ENCODE measurements at places on chromosomes 2 and 18.

- peak; percentile 89 for DNase-seq
Measured at GRCh38 chr18:23784832-23785245, 95.6 kb downstream of the LAMA3 start.

DNA sequence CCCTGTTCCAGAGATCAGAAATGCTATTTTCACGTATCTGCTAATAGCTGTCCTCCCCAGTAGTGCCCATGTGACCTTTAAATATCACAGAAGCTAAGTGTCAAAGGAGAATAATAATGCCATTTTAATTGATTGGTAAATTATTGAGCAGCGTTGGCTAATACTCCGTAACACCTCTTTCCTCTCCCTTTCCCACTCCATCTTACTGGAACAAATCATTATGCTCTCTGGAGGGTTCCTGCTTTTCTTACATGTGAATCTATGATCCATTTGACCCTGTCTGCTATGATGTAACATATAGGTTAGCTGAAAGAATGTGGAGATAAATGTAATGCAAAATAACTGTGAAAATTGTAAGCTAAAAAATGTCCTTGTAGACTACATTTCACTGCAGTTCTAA lies 383.6 kb upstream of the GYPC start:
- DNase-seq, result no peak

- peak; percentile 15 for DNase-seq
Measured at GRCh38 chr2:86661333-86661732, 37.7 kb upstream of the RNF103 start.

DNA sequence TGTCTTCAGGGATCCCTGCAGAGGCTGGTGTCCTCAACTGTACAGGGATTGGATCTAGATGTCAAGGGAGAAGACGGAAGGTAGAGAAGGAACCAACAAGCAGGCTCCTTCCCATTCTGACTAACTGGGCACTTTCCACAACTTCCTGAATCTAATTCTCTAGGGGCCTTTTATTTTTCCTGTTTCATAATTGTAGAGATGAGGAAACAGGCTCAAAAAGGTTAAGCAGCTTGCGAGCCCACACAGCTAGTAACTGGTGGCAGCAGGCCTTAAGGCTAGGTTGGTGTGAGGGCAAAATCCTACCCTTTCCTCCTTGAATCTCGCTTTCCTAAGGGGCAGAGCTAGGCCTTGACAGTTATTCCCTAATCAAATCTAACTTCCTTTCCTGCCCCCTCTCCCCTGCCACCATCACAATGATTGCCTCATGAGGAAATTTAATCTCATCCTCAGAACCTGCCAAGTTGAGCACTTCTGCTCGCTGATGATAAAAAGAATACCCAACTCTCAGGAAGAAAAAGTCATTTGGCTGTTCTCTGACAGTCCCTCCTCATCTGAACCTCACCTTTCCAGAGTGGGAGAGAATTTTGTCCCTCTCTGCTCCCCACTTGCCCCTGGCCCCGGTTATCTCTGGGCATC lies 35.7 kb upstream of the POLE4 start:
- peak; percentile 50 for DNase-seq

DNA sequence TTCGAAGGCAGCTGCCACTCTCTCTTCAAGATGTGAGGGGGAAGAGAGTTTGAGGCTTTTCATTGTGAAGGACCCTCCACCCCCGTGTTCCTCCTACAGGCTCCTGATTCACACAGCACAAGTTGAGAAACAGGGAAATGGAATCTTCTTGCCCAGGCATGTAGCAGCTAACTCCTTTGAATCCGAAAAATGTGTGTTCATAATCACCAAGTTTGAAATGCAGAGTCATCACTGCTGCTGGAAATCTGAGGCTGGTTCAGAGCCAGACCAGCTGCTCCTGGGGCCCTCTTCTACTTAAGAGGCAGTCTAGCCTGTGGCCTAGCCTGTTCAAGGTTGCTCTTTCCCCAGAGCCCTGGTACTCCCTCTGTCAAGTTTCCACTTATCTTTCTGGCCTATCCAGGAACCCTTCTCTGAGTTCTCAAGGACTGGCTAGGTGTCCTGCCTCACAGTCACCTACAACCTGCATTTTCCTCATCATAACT lies 166.4 kb downstream of the TMEM247 start:
- peak; percentile 81 for DNase-seq

DNA sequence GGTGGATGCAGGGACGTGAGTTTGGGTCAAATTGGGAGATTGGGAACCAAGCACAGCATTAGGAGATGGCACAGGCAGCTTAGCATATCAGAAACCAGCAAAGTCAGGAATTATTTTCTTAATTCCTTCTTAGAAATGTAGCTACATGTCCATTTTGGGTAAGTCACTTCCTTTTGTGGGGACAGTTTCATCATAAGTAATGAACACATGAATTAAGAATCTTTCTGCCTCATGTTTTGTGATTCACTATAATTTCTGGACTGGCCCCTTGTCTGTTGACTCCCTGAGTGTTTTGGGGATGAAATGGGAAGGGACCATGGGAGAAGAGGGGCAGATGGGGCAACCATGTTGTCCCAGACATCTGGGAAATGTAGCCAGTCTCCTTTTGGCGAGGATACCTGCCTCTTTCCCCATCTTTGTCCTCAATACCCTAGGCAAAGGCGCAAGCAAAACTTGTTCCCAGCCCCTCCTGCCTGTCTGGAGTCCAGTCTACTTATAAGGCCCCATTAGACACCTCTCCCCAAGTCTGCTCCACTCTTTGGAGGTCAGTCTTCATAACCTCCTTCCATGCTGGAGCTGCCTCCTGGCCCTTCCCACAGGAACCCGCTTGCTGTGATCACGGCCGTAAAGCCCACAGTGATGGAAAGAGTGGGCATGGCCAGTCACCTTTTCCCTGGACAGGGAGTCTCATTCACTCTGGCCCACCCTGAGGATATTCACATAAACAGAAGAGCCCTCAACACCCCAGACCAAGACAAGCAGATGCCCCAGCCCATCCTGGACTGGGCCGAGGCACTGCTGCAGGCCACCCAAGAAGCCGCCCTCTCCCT lies 25.7 kb downstream of the MTHFD2 start:
- no peak for DNase-seq

GRCh38 chr18:52175406-52175805 lies 164.6 kb upstream of the DCC start:
- no peak for DNase-seq

- DNase-seq, result no peak
Measured at GRCh38 chr2:101577173-101577572, 102.3 kb upstream of the RFX8 start.

- DNase-seq, result peak; percentile 98
Measured at GRCh38 chr2:46850742-46851141, 64.9 kb downstream of the MCFD2 start.

DNA sequence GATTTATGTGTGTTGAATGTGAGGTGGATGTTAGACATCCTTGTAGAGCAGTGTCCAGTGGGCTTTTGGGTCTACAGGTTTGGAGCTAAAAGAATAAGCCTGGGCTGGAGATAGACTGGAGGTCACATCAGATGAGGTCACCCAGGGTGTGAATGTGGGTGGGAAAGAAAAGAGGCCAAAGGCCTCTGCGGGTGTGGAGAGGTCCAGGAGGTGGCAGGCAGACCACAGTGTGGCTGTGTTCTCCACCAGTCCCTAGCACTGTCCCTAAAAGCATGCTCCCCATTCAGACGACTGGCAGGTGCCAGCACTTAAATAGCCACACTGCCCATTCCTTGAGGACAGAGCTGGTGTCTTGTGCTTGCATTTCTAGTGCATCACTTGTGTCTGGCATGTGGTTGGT lies 4.1 kb downstream of the ATG4B start:
- DNase-seq, result no peak

DNA sequence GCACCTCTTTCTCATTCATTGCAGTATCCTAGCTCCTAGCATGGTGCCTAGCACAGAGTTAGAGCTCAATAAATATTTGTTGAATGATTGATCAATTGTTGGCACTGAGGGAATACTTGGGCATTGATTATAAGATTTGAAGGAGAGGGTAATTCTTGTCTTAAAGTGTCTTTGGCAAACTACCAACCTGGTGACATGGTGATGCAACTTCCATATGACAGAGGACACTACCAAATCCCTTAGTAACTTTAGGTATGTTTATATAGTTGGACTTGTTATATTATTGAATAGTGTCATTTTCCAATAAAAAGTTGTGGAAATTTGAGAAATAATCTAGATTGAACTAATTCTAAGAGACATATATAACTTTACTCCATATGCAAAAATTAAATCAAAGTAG lies 58.6 kb upstream of the CHMP1B start:
- DNase-seq, result no peak

DNA sequence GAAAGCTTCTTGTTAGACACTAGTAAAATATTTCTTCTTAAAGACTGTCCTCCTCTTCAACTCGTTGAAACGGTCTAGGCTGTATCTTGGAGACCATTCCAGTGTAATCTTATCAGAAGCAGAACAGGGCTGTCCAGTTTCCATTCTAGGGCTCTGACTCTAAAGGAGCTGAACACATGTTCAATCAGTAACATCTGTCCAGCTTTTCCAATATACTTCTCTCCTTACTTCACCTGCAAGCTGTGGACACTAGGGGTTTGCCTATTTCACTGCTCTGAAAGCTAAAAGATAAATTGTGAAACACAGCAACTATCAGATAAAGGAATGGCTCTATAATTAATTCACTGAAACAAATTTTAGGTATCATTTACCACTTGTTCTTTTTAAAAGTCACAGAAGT lies 73.8 kb downstream of the ZNF385B start:
- no peak for DNase-seq

DNA sequence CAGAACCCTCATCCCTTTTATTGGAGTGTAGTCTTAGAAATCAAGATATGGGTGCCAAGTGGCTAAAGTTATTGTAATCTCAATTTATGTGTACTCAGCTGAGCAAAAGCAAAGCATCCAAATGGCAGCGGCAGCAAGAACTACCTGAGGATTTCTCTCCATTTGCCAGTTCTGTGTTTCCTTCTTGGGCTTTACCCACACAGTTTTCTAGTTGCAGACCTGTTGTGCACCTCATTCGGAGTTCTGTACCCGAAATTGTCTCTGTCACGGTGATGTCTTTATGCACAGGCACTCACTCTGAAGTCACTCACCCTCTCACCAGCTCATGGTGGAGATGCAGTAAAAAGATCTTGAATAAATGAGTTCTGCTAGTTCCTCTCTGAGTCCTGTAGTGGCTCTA lies 43.6 kb downstream of the INPP4A start:
- no peak for DNase-seq

DNA sequence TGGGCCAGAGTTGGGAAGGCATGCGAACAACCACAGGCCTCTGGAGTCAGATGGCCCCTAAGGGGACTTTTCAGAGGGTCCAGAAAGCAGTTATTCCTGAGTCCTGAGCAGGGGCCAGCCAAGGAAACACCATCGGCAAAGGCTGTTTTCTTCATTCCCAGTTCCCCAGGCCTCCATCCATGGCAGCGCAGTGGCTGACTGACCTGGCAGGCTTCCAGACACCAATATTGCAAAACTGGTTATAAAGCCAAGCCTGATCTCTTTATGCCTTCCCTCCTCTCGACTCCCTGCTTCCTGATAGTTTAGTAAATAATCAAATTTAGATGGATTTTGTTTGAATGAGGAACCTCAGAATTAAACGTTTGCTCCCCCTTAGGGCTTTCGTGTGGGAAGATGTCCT lies 133.4 kb upstream of the ITGA6 start:
- no peak for DNase-seq

DNA sequence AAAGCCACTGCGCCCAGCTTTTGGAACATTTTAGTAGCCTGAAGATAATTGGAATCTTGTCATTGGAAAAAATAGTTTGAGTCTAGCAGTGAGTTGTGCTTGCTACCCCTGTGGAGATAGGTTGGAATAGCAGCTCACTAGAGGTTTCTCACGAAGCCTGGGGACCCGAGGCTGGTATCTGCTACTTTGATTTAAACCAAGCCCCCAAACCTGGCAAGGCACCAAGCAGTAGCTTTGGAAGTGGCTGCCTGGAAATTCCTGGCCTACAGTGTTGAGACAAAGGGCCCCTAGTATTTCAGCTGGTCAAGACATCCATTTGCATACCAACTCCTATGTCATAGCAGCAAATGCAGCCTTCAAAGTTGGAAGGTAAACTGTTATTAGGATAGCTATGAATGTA lies 42.1 kb downstream of the NOP58 start:
- no peak for DNase-seq

DNA sequence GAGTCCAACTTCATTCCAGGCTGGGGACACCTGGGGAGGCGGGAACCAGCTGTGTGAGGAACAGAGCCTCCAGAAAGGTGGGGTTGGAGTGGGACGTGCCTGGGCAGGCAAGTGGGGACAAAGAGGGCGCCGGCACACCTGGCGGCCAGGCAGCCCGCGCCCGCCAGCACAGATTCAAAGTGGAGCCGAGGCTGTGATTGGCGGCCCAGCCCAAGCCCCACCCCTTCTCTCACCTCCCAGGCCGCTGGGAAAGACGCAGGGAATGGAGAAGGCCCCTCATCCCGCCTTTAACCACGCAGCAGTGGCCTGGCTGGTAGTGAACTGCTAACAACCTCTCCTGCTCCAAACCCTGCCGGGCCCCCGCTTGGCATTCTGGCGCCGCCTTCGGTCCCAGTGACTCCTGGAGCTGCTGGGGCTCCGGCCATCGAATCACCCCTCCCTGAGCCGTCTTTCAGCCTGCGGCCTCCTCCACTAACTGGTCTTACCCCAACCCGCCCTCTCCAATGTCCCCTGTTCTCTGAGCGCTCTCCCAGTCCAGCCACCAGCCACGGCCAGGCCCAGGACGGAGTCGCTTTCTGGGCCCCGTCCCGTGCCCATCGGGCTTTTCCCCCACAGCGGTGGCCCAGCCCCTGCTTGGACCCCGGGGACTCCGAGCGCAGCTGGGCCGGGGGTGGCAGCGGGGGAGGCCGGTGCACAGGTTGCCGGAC lies 27.9 kb upstream of the PTMA start:
- DNase-seq, result no peak

GRCh38 chr2:238167761-238168160 lies 9.0 kb downstream of the ERFE start:
- no peak for DNase-seq

GRCh38 chr2:14951569-14952285 lies 319.2 kb downstream of the LRATD1 start:
- no peak for DNase-seq

DNA sequence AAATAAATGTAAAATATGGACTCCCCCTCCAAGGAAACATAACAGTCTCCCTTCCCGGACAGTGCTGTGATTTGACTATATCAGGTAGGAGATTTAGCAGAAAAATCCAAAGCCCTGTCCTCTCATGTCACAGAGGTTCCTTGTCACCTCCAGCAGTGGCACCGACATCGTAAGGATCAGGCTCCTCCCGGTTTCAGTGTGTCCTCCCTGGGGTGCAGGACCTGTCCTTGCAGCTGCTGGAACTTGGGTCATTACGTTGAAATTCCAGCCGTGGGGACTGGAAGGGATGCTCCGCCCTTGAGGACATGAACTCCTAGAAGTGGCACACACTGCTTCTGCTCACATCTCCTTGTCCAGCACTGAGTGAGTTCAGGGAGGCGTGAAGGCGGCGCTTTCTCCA lies 101.1 kb upstream of the ODC1 start:
- no peak for DNase-seq

DNA sequence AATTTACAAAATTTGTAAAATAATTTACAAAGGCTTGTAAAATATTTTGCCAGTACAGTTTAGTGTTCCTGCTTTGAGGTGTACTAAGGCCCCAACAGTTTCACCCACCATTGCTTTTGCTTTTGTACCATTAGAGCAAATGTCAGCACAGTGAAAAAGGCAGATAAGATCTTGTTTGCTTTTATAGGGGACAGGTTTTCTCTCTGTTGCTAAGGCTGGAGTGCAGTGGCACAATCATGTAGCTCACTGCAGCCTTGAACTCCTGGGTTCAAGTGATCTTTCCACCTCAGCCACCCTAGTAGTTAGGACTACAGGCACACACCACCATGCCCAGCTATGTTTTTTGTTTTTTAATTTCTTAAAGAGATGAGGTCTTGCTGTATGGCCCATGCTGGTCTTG lies 19.6 kb upstream of the NPC1 start:
- DNase-seq, result no peak

- DNase-seq, result no peak
Measured at GRCh38 chr2:165239230-165239629, at the start of gene SCN2A. Gene SCN2A (plus strand): TSS chr2:165239414. CDS start chr2:165295824, 56,410 bp downstream.

All from NCI-H226 (cell line).